ENCODE measurements at places on chromosomes 3 and 15. TPM values are rescaled to one million over a fixed set of nuclear protein-coding genes. Genes with fewer than 3 reads are reported as not detected.

DNA sequence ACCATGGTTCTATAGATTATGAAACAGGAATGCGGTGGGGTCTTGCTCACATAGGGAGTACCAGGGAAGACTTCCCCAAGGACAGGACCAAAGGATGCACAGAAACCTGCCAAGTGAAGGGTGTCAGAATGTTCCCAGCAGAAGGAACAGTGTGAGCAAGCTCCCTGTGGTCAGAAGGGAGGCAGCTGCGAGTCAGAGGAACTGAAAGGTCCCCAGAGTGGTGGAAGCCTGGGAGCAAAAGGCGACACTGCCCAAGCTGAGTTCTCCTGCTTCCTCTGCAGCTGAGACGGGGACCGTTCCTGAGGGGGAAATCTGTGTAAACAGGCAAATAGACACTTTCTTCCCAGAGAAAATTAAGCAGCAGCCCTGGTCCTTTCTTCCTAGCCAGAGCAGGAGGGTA, 14.2 kb upstream of the SLC6A6 start:
- H3K27ac ChIP-seq, result no peak overlapping the region
- no peaks in the 10 kb centered on the region for H3K36me3 ChIP-seq
- DNase-seq, result no peak
- H3K4me3 ChIP-seq, result no peak overlapping the region

DNA sequence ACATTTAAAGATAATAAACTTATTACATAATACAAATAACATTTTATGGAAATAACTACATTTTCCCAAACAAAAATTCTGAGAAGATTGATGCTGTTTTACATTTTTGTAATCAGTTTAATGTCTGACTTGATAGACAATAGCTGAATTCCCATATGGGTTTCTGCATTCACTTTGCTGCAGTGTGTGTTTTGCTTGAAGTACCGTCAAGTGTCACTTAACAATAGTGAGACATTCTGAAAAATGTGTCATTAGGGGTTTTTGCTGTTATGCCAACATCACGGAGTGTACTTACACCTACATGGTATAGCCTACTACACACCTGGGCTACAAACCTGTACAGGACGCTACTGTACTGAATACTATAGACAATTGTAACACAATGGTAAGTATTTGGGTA, 57.5 kb downstream of the USF3 start:
- no peaks in the 10 kb centered on the region for H3K36me3 ChIP-seq
- no peaks in the 10 kb centered on the region for H3K27me3 ChIP-seq
- no peak overlapping the region for H3K27ac ChIP-seq
- no peak overlapping the region for H3K4me3 ChIP-seq
- H3K4me1 ChIP-seq, result no peaks in the 10 kb centered on the region
- no peak for DNase-seq

GRCh38 chr3:171266034-171266739, 194.0 kb downstream of the TNIK start:
- no peak overlapping the region for H3K4me3 ChIP-seq
- DNase-seq, result no peak
- no peaks in the 10 kb centered on the region for H3K4me1 ChIP-seq
- H3K27ac ChIP-seq, result no peak overlapping the region
- no peaks in the 10 kb centered on the region for H3K27me3 ChIP-seq
- no peaks in the 10 kb centered on the region for H3K36me3 ChIP-seq

DNA sequence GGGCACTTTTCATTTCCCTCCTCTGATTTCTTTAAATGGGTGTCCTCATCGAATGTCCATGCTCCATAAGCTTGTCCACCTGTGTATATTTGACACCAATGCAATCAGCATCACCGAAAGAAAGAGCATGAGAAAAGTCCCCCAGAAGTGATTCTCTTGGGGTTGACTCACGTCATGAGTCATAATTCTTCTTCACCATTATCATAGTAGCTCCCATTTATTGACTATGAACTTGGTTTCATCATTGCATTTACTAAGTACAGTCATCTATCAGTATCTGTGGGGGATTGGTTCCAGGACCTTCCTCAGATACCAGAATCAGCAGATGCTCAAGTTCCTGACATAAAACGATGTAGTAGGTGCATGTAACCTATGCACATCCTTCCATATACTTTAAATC, 372.5 kb upstream of the CFAP20DC start:
- H3K4me1 ChIP-seq, result no peaks in the 10 kb centered on the region
- H3K27ac ChIP-seq, result no peak overlapping the region
- no peak for DNase-seq
- H3K36me3 ChIP-seq, result no peaks in the 10 kb centered on the region
- no peak overlapping the region for H3K4me3 ChIP-seq

GRCh38 chr3:160027541-160028195, 39.0 kb downstream of the IL12A start:
- DNase-seq, result peak; percentile 4
- no peaks in the 10 kb centered on the region for H3K36me3 ChIP-seq
- H3K4me1 ChIP-seq, result no peaks in the 10 kb centered on the region
- H3K4me3 ChIP-seq, result no peak overlapping the region

DNA sequence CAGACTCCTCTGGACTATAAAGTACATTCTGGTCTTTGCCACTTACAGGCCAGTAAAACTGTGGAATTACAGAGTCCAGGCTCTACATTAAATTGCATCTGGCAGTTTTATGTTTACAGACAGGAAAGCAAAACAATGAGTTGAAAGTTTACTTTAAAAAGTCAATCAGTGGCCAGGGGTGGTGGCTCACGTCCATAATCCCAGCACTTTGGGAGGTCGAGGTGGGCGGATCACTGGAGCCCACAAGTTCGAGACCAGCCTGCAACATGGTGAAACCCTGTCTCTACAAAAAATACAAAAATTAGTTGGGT, 53.8 kb downstream of the TM4SF4 start:
- no peaks in the 10 kb centered on the region for H3K36me3 ChIP-seq
- H3K27ac ChIP-seq, result no peak overlapping the region
- peaks cover 7% of the 10 kb centered on the region for H3K27me3 ChIP-seq

DNA sequence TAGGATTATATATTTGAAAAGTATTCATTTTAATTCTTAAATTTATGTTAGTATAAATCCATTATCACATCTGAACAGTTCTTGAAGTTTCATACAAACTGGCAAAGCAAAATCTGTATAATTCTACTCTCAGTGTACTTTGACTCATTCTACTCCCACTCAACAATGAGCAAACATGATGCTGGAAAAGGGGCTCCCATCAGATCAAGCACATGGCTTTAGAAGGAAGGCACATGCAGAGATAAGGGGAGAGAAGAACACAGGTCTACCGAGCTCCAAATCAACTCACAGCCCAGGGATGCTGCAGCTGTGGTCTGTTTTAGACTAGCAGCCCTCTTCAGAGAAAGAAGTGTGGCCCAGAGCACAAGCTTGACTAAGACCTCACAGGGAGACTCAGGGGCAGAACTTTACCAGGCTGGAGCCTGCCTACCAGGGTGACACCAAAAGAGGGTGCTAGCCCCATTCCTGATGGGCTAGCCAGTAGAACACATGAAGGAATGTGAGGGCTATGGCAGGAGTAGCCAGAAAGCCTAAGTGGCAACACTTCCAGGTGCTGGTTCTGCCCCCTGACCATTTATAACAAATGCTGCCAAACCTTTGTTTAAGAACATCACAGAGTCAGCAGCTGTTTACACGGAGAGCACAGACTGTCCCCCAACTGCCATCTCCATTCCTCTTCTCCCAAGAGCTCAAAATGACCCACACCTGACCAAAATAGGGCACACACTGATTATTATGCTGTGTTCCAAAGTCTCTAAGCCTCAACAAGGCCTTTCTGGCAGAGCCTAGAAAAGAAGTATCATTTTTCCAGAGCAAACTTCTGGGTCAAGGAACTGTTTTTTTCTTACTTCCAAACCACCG, 19.5 kb downstream of the SEC22C start:
- no peak overlapping the region for H3K27ac ChIP-seq
- no peak for DNase-seq
- H3K27me3 ChIP-seq, result no peaks in the 10 kb centered on the region
- no peak overlapping the region for H3K4me3 ChIP-seq
- H3K36me3 ChIP-seq, result peaks cover 87% of the 10 kb centered on the region

Gene TTC21A
- 1.4 TPM for total RNA-seq

Gene STARD9
- total RNA-seq, result 6.0 TPM

Measured in K562 (cell line).